Hematopoietic multipotent progenitor cell treated with erythropoietin and hydrocortisone succinate and interleukin-3 and kit ligand, for 6 days (in vitro differentiated cells): ENCODE measurements at places on chromosomes 5 and 9.

GRCh38 chr9:34664281-34665066 is 2.0 kb upstream of the CCL27 start:
- peak; percentile 92 for DNase-seq

DNA sequence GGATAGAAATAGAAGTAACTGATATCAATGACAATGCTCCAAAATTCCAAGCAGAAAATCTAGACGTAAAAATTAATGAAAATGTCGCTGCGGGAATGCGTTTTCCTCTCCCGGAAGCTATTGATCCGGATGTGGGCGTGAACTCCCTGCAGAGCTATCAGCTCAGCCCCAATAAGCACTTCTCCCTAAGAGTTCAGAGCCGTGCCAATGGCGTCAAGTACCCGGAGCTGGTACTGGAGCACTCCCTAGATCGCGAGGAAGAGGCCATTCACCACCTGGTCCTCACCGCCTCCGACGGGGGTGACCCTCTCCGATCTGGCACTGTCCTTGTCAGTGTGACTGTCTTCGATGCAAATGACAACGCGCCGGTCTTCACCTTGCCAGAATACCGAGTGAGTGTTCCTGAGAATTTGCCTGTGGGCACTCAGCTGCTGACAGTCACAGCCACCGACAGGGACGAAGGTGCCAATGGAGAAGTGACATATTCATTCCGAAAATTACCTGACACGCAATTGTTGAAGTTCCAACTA is 818 bp downstream of the PCDHGA10 start:
- DNase-seq: no peak

DNA sequence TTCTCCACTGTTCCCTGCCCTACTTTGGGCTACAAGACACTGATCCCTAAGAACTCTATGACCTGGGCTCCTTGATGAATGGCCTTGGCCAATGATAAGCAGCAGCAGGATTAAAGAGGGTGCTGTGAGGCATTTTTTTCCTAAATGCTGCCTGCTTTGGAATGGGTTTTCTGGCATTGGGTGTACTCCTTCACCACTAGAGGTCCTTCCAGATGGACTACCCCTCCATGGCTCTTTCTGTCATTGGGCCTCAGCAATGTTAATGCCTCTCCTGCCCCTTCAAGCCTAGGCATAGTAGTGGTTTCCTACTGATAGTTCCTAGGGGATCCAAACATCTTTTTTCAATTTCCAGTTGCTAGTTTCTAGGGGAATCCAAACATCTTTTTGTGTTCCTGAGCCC is 319.3 kb upstream of the RPS23 start:
- no peak for DNase-seq

GRCh38 chr5:142110046-142110531 is 1.5 kb downstream of the NDFIP1 start:
- peak; percentile 76 for DNase-seq

DNA sequence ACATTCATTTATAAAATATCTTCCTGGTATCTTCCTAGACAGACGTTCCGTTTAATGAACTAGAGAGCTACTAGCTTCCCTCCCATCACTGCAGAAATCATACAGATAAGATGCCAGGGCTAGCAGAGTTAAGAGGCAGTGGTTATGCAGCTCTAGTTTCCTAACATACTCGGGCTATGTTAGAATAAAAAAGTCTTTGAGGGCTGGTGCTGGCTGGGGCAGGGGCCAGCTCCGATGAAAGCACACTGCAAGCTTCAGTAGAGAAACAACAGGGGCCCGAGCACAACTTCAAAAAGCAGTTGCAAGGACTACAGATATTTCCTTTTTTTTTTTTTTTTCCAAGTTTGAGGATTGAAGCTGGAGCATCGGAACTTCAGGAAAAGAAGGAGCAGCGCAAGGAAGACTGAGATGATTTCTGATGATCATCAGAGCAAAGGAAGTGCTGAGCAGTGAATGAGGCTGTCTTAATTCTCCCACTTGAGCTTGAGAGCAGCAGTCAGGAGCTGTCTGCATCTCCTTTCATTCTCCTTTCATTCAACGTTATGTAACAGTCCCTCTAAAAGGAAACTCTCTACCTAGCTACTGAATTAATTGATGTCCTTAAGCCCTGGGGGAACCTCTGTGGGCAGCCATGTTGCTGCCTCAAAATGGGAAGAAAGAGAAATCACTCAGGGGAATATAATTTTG is 47.6 kb upstream of the ADCY2 start:
- no peak for DNase-seq

GRCh38 chr5:145971108-145971507 is 34.7 kb downstream of the SH3RF2 start:
- no peak for DNase-seq

GRCh38 chr5:113600255-113600905 is 86.9 kb downstream of the YTHDC2 start:
- no peak for DNase-seq

DNA sequence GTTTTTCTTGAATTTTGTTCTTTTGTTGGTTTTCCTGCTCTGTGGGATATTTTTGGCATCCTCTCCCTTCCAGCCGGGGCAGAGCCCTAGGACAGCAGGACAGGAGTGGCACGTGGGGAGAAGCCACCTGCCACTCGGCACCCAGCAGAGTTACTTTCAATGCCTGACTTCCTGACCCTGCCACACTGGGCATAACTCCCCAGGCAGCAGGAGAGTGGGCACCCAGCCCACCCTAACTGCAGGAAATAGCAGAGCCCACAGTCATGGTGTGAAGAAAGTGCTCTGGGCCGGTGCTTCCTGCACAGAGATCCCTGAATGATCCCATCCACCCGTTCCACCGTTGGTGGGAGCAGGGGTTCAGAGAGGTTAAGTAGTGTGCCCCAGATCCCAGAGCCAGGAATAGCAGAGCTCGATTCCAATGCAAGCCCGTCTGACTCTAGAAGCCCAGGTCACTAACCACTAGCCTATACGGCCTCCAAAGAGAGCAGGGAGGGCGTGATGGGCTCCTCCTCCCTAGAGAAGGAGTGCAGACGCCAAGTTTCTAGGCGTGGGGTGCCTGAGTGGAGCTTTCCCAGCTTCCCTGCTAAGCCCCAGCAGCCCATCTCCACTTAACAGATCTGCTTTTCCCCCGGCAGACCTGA is 8.1 kb upstream of the NUP214 start:
- DNase-seq: no peak

GRCh38 chr5:150484964-150485692 is 22.8 kb upstream of the NDST1 start:
- no peak for DNase-seq

DNA sequence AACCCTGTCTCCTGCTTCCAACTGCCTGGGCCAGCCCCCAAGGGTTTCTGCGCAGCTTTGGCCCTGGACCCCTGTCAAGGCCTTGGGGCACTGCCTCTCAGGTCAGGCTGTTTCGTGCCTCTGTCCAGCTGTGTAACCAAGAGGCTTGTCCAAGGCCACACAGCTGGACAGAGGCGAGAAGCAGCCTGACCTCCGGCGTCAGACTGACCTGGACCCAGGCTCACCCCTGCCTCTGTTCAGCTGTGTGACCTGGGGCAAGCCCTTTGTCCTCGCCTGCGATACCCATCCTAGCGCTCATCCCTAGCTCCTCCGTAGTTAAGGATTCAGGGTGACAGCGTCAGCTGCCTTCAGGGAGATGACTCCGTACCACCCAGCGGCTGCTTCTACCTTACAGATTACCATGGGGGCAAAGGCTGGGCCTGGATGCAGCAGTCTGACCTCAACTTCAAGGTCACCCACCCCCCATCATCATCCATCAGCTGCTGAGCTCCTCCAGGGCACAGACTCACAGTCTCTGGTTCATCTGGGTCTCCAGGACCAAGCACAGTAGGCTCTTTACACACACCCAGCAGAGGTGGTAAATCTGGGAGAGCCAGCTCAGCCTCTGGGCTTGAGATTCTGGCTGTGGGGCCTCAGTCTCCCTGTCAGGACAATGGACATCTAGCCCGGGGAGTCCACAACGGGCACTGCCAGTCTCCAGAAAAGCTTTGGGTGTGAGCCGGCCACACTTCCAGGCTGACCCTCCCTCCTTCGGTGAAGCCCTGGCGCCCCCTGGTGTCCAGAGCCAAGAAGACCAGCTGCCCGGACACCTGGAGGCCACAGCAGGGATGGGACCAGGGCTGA is 7.9 kb downstream of the AK1 start:
- DNase-seq: peak; percentile 91

DNA sequence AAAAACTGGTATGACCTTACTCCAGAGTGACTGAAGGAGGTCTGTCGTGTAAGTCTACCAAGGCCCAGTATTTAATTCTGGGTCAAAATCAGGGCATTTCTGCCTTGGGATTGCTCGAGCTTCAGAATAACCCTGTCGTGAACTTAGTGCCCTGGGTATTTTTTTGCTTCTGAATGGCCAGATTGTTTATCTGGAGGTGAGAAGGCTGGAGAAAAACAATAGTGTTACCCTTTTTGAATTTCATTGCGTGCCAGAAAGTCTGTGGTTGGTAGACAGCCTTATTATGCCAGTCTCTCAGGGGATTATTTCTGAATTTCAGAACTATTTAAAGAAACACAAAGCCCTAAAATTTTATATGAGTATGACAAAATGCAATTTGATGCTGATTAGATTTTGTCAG is 323.4 kb downstream of the CSNK1G3 start:
- DNase-seq: no peak

DNA sequence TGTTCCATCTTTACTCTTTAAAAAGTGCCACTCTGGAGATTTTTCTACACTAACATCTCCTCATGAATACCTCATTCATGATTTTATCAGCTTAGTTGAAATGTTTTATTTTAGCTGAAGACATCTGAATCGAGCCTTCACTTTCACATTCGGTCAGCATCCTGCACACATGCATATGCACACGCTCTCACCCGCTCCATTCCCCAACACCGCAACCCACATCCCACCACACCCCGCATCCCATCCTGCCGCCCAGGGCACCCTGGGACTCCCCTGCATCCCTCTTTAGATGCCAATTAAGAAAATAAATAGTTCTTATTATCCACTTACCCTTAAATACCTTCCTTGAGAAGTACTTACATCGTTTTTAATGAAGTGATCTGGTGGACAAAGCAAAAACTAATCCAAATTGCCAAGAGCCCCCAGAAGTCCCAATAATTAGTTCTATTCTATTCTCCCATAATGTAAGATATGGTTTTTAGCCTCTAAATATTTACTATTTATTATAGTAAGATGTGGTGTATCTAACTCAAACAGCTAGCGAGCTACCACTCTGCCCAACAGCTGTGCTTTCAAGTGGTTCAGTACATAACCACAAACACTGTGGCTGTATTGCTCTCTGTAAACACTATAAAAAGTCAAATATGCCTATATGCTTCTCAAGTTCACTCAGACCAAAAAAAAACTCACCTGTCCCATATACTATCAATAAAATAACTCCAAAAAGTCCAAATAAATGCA is 38.2 kb downstream of the GZMK start:
- no peak for DNase-seq

GRCh38 chr5:159956074-159956473 is 39.8 kb downstream of the ADRA1B start:
- DNase-seq: no peak

- DNase-seq: no peak
These were observed 179.1 kb downstream of the AUH start for GRCh38 chr9:91182429-91183225.
